ENCODE measurements at places on chromosomes 1 and 21.
A peak's percentile ranks its signal among the peaks of the same experiment; 100 is the strongest.

- no peak for DNase-seq
Measured at GRCh38 chr1:211472724-211473123, 19.2 kb downstream of the RD3 start.

- DNase-seq, result peak; percentile 11
Measured at GRCh38 chr1:97943354-97943753, 22.5 kb upstream of the DPYD start.

DNA sequence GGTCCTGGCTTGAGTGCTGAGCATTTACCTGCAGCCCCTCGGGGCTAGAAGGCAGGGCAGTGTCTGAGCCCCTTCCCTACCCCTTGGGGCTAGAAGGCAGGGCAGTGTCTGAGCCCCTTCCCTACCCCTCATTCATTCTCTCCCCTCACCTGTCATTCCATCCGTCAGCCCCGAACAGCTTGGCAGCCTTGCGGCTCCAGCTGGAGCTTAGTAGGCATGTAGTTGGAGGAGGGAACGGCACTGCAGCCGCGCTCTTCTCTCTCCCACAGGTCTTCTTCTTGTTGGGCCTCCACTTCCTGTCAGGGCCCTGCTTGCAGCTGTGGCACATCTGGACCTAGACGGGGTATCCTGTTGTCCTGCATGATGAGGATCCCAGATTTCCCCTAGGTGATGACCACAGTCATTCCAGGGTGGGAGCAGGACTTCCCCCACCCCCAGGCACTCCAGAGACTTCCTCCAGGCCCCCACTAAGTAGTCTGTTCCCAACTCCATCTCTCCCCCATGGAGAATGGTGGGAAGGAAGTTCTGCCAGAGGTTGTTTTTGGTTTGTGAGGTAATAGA lies 22.2 kb downstream of the MAPKAPK2 start:
- no peak for DNase-seq

- DNase-seq, result no peak
Measured at GRCh38 chr1:92903765-92904164, 57.5 kb downstream of the DIPK1A start.

- no peak for DNase-seq
Measured at GRCh38 chr1:204920967-204921366, 50.3 kb downstream of the NFASC start.

DNA sequence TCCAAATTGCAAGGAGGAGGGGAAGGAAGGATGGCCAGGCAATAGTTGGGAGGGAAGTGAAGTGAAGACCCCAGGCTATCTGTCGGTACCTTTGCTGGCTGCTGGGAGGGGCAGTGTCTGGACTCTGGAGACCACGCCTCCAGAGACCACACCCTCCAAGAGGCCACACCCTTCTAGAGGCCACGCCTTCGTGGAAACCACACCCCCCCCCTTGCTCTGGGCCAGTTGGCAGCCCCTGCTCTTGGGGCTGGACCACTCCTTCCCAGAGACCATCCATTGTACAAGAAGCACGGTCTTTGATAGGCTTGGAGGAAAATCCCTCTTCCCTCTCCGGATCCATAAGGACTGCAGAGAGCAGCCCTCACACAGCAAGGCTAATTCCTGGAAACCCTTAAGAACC lies 73.1 kb downstream of the RYR2 start:
- no peak for DNase-seq

DNA sequence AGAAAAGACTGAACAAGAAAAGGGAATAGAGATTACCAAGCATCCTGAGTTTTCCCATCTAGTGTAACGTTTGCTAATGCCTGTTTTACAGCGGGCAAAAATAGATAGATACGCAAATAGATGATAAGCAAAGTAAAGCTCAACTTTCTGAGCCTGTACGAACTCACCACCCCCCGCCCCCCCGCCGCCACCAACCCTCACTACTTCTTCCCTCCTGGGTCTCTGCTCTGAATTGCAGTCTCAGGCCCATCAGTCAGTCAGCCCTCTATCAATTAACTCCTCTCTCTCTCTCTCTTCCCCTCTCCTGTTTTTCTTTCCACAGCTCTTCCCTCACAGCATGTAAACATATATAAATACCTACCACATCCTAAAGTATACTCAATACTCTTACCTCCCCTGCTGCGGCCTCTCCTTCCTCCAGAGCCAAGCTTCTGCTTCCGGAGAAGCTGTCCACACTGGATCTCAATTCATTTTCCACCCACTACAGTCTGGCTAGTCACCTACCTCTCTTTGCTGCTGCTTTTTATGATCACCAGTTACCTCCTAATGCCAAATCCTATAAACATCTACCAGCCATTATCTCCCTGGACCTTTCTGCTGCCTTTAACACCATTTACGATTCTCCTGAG lies 64.6 kb downstream of the CAPN2 start:
- DNase-seq, result no peak

- DNase-seq, result no peak
Measured at GRCh38 chr21:19874521-19874920, 1123.7 kb upstream of the NCAM2 start.

GRCh38 chr1:162281426-162281825 lies 95.2 kb downstream of the SPATA46 start:
- no peak for DNase-seq

DNA sequence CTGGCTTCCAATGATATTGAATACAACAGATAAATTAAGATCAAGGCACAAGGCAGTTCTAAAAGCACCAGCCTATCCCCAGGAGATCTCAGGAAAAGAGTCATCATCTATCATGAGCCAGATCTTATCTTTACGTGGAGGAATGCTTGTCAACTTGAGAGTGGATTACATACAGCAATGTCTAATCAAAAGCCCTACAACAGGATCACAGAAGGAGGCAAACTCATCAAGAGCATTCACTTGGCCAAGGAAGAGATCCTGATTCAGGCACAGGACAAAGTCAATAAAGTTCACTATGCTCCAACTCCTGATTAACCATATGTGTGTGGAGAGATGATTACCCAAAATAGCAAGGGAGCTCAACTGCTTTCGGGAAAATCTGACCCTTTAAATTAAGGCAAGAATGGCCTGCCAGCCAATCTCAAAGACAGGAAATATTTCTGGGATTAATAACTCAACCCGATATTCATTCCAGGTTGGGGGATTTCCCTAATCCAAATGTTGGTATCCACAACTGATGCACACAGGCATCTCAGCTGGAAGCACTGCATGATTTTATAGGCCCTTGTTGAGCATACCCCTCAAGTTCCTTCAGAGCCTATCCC lies 33.7 kb downstream of the TBX15 start:
- DNase-seq, result no peak

GRCh38 chr1:162171111-162171510 lies 101.6 kb downstream of the NOS1AP start:
- no peak for DNase-seq

- no peak for DNase-seq
Measured at GRCh38 chr21:23690316-23690715, 1917.0 kb downstream of the MRPL39 start.

Measured in OCI-M1 (cell line).